Stimulated activated CD8-positive, alpha-beta memory T cell treated with anti-CD3 and anti-CD28 coated beads, Interleukin-15, amount 100 ng/mL, for 24 hours (primary cell): ENCODE measurements at places on chromosomes 12 and 14.

DNA sequence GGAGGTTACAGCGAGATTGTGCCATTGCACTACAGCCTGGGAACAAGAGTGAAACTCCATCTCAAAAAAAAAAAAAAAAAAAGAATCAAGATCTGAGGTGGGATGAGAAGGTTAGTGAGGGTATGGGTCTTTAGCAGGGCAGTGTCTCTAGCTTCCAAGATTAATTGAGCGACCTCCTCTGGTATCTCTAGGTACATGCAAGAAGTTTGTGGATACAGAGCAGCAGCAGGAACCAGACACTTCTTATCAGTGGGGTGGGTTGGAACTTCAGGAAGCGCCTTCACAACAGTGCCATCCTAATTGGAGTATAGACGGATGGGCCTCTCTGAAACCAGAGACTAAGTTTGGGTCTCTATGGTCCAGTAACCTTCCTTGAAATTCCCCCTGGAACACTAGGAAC is 51.9 kb upstream of the CISTR start:
- no peak for DNase-seq

DNA sequence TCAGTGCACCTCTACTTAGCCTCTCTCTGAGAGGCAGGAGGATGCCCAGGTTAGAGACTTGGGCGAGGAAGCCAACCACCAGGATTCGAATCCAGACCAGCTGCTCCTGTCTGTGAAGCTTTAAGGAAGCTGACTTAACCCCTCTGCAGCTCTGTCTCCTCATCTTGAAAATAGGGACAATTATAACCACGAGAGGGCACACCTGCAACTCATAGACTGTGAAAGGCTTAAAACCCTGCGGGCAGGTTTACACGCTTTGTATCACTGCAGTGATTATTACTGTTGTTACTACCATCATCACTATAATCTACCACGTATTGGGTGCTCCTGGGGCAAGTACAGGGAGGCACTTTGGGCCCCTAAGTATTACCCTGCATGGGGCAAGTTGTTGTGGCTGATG is 379.8 kb downstream of the VRK1 start:
- no peak for DNase-seq

DNA sequence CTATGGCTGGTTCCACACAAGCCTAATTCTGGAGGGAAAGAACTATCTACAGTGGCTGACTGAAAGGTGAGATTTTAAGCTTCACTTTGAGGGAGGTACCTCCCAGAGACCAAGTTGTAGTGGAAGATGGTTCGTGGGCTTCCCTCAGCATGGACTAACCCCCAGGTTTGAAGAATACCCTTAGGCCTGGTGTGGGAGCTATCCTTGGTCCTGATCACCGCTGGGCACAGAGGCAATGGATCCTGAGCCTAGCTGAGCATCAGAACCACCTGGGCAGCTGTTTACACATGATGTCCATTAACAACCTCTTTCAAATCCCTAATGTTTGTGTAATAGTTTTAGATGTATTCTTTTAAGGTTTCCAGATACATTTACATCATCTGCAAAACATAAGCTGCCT is 10.3 kb downstream of the DAO start:
- DNase-seq, result no peak

GRCh38 chr14:91997492-91997891 is 42.4 kb downstream of the TRIP11 start:
- no peak for DNase-seq

- DNase-seq, result no peak
These were observed 31.4 kb downstream of the P2RX4 start for GRCh38 chr12:121241156-121241970.
